ENCODE measurements at places on chromosomes 5 and 9. TPM values are rescaled to one million over a fixed set of nuclear protein-coding genes. Genes with fewer than 3 reads are reported as not detected.

KYAT1 gene
- total RNA-seq: 4.3 TPM

CNTFR gene
- not detected for total RNA-seq

C9orf153 gene
- 0.18 TPM for total RNA-seq

NR2F1 gene
- total RNA-seq: not detected

IL7R gene
- 1.9 TPM for total RNA-seq

Data from activated B cell treated with CpG ODN at 0.5 μM for 24 hours (primary cell).